DMS79 treated with DMSO at 0.1 percent for 48 hours (cell line): ENCODE measurements at places on chromosomes 12 and 14.
A peak's percentile ranks its signal among the peaks of the same experiment; 100 is the strongest.

- DNase-seq = no peak
Measured at GRCh38 chr12:40829738-40830144, 137.5 kb downstream of the CNTN1 start.

- DNase-seq = no peak
Measured at GRCh38 chr12:120110550-120111501, 5.7 kb downstream of the RAB35 start.

DNA sequence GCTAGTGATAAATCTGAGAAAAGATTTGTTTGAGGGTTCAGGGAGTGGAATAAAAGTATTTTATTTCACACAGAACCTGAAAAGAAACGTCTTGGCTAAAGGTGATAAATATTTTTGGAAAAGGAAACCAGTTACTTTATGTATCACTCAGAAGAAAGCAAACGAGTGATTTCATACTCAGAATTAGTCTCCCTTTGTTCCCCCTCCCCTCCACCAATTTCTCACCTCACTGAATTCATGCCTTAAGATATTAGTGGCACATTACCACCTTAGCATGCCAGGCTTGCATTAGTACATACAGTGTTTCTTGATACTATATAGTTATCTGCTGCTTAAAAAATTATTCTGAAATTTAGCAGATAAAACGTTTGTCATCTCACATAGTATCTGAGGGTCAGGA, 28.2 kb downstream of the G2E3 start:
- no peak for DNase-seq

GRCh38 chr14:69573831-69574262, 824 bp downstream of the CCDC177 start:
- DNase-seq = peak; percentile 90

GRCh38 chr12:46487567-46488131, 115.1 kb upstream of the SLC38A2 start:
- no peak for DNase-seq

- DNase-seq = no peak
Measured at GRCh38 chr14:75221797-75222196, 45.4 kb upstream of the TMED10 start.

- DNase-seq = no peak
Measured at GRCh38 chr12:102918840-102919239, 1.8 kb upstream of the PAH start.

GRCh38 chr12:29944269-29945000, 160.7 kb upstream of the TMTC1 start:
- no peak for DNase-seq

DNA sequence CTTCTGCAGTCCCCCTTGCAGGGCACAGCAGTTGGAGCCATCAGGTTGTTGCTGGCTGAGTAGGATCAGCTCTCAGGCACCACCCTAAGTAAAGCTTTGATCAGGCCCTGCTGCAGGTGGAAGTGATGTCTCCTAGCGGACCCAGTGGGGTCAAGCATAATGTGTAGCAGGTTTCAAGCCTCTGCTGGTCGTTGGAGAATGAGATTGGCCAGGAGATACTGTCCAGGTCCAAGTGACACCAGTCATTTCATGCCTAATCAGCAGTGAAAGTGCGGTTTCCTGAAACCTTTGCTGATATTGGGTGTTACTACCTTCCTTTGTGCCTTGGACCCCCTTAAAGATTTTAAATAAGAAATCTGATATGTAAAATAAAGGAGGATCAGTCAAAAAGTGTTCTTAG, 72.6 kb downstream of the SUSD6 start:
- DNase-seq = no peak

GRCh38 chr12:19704966-19705365, 265.7 kb downstream of the AEBP2 start:
- DNase-seq = no peak

DNA sequence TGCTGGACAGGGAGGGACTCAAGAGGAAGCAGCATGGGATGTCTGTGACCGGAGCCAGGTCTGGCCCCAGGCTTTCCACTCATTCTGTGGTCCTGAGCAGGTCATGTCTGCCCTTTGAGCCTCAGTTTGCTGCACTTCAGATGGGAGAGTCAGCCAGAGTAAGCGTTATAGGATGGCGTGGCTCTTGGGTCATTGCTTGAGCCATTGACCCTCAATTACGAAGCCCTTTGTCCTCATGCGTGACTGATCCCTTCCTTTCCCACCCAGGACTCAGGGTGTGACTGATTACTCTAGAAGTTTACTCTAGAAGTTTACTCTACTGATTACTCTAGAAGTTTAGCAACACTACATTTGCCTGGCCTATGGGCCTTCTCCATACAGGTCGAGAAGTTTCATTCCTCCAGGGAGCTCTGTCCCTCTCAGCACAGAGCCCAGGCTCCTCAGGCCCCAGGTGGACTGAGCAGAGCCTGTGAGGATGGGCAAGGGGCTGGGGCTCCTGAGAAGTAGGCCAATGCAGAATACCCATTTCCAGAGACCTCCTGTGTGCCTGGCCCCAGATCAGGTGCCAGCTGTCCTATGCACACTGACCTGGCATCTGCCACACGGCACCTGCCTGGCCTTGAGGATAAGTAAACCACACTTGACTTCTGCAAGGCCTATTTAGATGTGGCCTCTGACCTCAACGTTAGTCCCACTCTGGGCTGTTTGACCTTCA, 7.6 kb upstream of the IFI27 start:
- no peak for DNase-seq

DNA sequence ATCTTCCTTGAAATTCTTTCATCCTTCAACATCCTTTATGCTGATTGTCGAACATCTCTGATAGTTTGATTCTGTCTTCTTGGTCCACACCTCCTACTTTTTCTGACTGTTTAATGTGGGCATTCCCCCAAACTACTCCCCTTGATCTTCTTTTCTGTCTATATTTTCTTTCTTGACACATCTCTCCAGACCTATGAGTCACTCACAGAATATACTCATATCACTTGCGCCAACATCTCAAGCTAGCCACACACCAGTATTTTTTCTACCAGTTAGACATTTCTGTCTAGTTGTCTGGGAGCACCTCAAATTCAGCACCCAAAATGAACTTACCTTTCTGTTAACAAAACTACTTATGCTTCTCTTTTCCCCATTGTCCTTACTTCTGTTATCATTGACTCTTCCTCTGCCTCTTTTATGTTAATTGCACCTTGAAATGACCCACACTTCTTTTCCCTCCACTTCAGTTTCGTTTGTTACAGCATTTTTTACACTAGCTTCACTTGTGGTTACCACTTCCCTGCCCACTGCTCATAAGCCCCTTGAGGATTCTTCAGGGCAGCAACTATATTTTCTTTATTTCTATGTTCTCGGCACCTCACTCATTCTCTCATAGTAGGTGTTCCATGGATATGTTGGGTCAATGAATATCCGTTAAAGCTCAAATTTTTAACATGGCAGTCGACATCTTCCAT, 33.5 kb downstream of the TSHR start:
- no peak for DNase-seq

- DNase-seq = no peak
Measured at GRCh38 chr12:132229193-132229760, 85.0 kb downstream of the NOC4L start.

- no peak for DNase-seq
Measured at GRCh38 chr12:67649261-67649569, 670 bp downstream of the DYRK2 start.

GRCh38 chr12:123906711-123907420, 65.8 kb downstream of the CCDC92 start:
- no peak for DNase-seq

GRCh38 chr14:103687712-103688111, 27.5 kb downstream of the XRCC3 start:
- no peak for DNase-seq

DNA sequence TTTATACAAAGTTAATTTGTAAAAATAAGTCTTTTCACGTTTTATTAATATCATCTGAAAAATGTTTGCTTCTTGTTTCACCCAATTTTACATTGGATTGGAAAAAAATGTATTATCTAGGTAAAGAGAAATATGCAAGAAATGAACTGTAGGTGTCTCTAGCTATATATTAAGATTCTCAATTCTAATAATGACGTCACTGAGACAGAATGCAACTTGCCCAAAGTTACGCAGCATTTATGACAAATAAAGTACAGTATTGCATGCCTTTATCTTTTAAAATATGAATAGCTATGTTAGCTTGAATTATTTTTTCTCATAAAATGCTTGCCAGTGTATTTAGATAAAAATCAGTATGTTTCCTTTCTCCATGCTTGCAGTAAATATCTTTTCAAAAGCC, 728.8 kb downstream of the RERGL start:
- no peak for DNase-seq

DNA sequence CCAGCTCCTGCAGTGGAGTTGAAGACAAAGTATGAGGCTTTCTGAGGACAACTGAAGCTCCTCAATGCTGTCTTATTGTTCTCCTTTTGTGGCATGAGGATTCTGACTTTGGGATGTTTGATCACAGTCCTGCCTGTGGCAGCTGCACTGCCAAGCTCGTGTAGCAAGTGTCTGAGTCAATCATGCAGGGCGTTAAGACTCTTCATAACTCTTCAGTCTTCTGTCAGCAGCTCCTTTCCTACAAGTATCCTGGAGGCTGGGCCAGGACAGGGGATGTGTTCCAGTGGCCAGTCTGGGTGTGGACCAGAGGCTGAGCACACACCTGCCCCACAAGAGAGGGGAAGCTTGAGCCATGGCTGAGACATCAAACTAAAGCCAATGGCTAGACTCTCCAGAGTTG, 94.3 kb downstream of the PELI2 start:
- peak; percentile 88 for DNase-seq

- DNase-seq = no peak
Measured at GRCh38 chr12:252636-253035, 10.0 kb downstream of the SLC6A13 start.

GRCh38 chr14:37709419-37710195, 114.2 kb downstream of the TTC6 start:
- DNase-seq = peak; percentile 15

DNA sequence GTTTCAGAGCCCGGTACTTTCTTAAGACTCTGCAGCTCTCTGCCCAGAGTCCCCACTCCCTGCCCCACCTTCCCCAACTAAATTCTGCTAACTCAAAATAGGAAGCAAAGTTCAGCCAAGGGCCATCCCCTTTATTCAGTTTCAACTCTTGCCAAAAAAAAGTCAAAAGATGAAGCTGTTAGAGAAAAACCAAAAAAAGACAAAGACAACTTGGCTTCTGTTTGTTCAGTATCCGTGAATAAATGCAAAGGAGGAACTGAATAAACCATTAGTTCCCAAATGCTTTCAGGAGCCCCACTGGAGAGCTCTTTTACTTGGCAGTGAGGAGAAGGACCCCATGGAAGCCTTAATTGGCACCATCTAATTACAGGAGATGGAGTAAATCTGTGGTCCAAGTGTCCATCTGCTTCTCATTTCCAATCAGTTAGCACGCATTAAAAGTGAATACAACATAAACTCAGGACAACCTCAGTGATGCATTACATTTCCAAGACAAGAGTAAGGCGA, 155.4 kb upstream of the GZMB start:
- DNase-seq = peak; percentile 92
